Motor neuron (in vitro differentiated cells): ENCODE measurements at places on chromosomes 4 and X. TPM values are rescaled to one million over a fixed set of nuclear protein-coding genes. Genes with fewer than 3 reads are reported as not detected.

DNA sequence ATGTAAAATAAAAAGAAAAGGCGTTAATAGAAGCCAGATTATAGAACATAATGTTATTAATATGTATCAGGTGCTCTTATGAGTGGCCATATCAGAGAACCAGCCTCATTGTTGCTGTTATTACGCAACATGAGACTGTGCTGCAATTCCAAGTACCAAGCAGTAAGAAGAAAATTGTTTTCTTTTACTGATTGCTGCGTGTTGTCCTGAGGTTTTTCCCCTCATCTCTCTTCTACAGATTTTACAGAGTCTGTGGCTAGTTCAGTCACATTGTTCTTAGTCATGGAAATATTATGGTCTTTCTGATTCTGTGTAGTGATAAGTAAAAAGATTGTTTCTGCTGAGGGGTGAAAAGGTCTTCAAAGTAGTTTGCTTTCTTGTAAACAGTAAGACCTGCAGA, 55.9 kb downstream of the NPNT start:
- no peak for ATAC-seq

- ATAC-seq, result no peak
Observed at GRCh38 chr4:14269824-14270223, 642.3 kb upstream of the BOD1L1 start.

- ATAC-seq, result peak; percentile 82
Observed at GRCh38 chr4:866761-867390, 40.9 kb upstream of the CPLX1 start.

DNA sequence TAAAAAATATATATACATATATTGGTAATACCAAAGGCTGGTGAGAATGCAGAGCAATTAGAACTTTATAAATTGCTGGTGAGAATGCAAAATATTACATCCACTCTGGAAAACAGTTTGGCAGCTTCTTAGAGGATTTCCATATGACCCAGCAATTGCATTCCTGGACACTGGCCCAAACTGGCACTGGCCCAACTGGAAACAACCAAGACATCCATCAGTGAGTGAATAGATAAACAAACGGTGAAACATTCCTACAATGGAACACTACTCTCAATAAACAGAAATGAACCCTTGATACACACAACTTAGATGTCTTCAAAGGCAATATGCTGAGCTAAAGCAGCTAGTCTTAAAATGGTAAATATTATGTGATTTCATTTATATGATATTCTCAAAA, 524.2 kb downstream of the IQCM start:
- ATAC-seq, result peak; percentile 39

The NRK gene
- 0.15 TPM in 1 of 2 replicates, not detected in the other for total RNA-seq

The SLC34A2 gene
- total RNA-seq, result 0.15 and 0.17 TPM in 2 replicates

The F11 gene
- total RNA-seq, result 0.30 and 0.57 TPM in 2 replicates

The TEC gene
- total RNA-seq, result 0.05 and 0.44 TPM in 2 replicates
